ENCODE measurements at places on chromosomes 7 and 10.

DNA sequence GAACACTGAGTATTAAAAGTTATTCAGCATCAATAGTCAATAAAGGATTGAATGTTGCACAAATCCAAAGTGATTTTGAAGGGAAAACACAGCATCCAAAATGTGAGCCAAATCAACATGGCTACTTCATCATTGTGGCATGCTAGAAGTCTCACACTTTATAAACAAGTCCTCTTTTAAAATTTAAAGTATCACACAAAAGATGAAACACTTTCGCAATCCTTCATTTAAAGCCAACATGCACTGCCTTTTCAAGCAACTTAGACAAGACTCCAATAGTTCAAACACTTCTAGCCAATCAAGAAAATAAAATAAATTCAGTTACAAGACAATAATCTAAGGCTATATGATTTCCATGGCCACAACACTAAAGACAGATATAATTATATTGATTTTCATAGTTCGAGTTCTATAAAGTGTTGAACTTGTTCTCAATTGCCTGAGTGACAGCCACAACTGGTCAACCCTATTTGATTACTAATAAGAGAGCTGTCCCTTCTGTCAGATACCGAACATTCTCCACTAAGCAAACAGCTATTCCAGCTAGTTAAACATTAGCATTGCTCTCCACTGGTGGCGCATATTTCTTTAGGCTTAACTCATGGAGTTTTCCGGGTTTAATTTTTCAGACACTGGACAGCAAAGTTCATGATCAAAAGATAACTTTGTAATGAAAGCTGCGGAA is 8.3 kb downstream of the EBF3 start:
- DNase-seq = peak; percentile 50

DNA sequence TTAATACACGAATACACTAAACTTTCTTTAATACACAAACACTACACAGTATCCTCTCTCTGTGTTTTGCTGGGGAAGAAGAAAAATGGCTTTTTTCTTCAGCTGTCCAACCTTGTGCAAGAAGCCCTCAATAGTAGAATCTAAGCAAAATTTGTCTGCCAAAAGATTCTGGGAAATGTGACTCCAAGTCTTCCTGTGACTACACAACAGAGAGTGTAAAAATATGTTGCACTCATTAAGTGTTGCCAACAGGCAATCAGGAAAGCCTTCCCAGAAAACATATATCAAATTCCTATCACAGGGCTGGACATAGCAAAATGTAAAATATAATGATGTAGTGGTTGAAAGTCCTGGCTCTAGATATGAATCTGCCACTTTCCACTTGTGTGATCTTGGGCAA is 825.1 kb upstream of the ZWINT start:
- DNase-seq = no peak

GRCh38 chr7:22361795-22362194 is 4.8 kb upstream of the RAPGEF5 start:
- DNase-seq = no peak

DNA sequence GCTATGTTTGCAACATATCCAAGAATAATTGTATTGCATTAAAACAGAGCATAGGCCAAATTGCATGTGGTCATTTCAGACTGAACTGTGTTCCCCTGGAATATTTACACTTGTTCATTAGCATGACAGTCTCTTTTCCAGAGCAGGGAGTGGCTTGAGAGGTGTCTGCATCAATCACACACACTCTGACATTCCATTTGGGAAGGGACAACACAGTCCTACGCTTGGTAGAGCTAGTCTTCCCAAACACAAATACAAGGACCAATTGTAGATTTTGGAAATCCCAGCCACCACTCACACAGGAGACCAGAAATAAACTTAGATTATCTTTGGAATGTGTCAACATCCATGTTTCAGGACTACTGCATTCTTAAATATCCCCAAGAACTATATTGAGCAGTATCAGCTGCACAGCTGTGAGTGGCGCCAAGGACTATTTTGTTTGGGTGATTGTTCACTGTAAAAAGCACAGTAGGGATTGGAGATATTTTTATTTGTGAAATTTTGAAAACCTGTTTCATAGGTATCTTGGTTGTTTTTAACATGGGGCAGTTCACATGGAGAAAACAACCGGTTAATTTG is 93.6 kb upstream of the PRR15 start:
- no peak for DNase-seq

DNA sequence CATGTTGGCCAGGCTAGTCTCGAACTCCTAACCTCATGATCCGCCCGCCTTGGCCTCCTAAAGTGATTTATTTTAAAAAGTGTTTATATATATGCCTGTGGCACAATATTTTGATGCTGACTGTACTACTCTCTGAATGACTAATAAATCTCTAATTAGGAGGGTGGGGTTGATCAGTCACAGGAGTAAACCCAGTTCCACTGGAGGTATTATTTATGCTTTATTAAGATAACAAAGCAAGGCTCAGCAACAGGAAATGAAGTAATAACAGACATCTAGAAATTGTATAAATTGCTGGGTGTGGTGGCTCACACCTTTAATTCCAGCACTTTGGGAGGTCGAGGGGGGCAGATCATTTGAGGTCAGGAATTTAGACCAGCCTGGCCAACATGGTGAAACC is 26.0 kb upstream of the MCU start:
- DNase-seq = peak; percentile 16

- DNase-seq = no peak
Observed at GRCh38 chr7:92625617-92626016, 35.4 kb upstream of the FAM133B start.

DNA sequence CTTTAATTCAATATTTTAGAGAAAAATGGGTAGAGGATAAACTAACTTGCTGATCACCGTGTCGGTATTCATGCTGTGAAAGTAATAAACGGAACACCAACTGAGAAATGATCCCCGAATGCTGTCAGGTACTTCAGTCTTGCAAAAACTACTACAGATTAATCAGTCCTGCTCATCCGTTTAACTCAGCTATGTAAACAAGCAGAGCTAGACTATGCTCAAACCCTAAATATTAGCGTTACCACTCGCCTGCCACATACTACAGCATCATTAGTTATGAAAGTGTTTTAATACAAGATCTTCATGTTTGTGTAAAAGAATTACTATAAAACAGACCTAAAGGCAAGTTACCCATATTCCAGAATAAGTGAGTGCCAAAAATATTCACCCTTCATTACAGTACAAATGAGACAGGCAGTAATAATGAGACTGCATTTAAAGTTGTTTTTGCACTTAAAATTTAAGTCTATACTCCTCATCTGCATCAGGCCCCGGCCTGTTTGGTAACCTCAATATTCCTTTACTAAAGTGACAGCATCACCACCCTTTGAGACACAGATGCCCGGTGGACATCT is 952 bp downstream of the DNMBP start:
- peak; percentile 15 for DNase-seq

GRCh38 chr7:46544396-46545008 is 623.4 kb upstream of the IGFBP3 start:
- peak; percentile 80 for DNase-seq

- no peak for DNase-seq
Observed at GRCh38 chr7:42914009-42914408, 2.1 kb upstream of the C7orf25 start.

- DNase-seq = no peak
Observed at GRCh38 chr7:138954545-138955475, 26.4 kb downstream of the KIAA1549 start.

- peak; percentile 2 for DNase-seq
Observed at GRCh38 chr7:135862586-135863340, 114.2 kb upstream of the FAM180A start.

DNA sequence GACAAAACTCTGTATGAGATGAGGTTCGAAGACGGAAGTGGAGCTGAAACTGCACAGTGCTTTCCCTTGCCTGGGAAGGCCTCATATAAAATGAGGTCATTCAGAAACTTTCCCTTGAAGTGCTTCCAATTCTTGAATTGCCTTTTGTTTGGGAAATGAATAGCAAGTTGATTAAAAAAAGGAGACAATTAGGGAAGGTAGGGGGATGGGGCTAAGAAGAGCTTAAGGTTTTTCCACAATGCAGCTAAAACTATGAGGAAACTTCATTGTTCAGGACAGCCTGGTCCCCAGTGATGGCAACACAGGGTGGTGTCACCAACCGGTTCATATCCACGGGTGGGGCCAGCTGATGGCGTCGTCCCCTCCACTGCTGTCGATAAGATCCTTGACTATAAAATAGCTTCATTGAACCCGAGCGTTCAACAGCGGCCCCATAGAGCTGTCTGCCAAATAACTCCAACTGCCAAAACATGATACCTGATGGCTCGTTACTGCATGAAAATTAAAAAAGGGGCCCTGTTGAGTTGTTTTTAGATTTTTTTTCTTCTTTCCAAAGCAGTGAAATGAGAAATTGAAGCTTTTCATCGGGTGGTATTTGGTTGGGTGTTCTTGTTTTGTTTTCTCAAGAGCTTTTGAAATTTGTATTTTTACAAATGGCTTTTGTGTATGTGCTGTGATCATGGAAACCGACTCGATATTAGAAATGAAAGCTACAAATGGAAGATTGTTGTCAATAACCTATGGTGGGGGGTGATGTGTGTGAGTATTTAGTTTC is 2.8 kb upstream of the CELF2 start:
- no peak for DNase-seq

GRCh38 chr7:49771427-49772176 is 1.8 kb upstream of the VWC2 start:
- no peak for DNase-seq
